ENCODE measurements at places on chromosomes 2 and 18.

GRCh38 chr18:55780586-55781071 lies 192.6 kb upstream of the TCF4 start:
- H3K4me3 ChIP-seq = no peak overlapping the region
- no peak overlapping the region for H3K27ac ChIP-seq
- H3K27me3 ChIP-seq = peaks cover 56% of the 10 kb centered on the region
- H3K4me1 ChIP-seq = peaks cover 12% of the 10 kb centered on the region

GRCh38 chr18:49898421-49898820 lies 85.1 kb upstream of the ACAA2 start:
- H3K27me3 ChIP-seq = no peaks in the 10 kb centered on the region
- no peak overlapping the region for H3K27ac ChIP-seq
- H3K4me3 ChIP-seq = no peak overlapping the region
- no peaks in the 10 kb centered on the region for H3K36me3 ChIP-seq
- DNase-seq = peak; percentile 69

DNA sequence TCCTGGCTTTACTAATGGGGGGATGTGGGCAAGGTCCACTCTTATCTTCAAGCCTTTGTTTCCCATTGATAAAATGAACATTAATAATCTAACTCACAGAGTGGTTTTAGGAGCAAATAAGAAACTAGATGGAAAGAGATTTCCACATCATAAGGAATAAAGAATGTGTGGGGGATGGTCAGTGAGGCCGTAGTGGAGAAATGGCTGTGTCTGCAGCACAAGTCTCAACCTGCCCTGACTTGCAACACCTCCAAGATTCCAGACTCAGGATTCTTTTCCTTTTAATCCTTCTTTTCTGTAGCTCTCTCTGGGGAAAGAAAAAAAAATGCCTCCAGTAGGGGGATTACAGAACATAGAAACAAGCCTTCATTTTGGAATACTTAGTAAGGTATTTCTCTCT lies 124.2 kb upstream of the MEX3C start:
- no peak overlapping the region for H3K27ac ChIP-seq
- H3K4me3 ChIP-seq = no peak overlapping the region
- no peaks in the 10 kb centered on the region for H3K4me1 ChIP-seq
- H3K27me3 ChIP-seq = peaks cover 3% of the 10 kb centered on the region
- DNase-seq = no peak

GRCh38 chr18:11666176-11666575 lies 22.9 kb upstream of the GNAL start:
- H3K36me3 ChIP-seq = no peaks in the 10 kb centered on the region
- H3K27me3 ChIP-seq = peaks cover 2% of the 10 kb centered on the region
- H3K27ac ChIP-seq = no peak overlapping the region
- H3K4me3 ChIP-seq = no peak overlapping the region

- DNase-seq = no peak
- H3K4me3 ChIP-seq = no peak overlapping the region
- no peak overlapping the region for H3K27ac ChIP-seq
- peaks cover 5% of the 10 kb centered on the region for H3K4me1 ChIP-seq
- peaks cover 44% of the 10 kb centered on the region for H3K27me3 ChIP-seq
- H3K36me3 ChIP-seq = no peaks in the 10 kb centered on the region
Observed at GRCh38 chr18:78972385-78972918, 7.2 kb upstream of the SALL3 start.

DNA sequence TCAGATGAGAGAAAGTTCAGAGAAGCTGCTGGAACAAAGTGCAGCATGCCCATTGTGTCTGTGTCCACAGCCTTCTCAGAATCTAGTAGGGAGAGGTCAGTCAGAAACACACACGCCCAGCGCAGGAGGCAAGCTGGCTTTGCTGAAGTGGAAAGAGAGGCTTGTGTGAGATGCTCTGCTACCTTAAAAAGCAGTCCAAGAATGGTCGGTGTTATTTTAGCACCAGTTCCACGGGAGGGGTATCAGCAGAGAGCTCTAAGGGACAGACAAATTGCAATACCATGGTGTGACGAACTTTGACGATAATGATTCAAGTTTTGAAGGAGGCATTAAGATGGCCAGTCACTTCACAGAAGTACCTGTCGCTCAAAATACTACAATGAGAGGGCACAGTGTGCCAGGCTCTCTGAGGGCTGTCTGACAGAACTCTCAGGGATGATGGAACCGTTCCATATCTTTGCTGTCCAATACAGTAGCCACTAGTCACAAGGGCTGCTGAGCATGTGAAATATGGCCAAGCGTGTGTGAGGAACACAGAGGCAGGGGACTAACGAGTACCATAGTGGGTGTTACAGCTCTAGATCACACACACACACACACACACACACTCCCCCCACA lies 237.5 kb upstream of the TMEM200C start:
- no peaks in the 10 kb centered on the region for H3K36me3 ChIP-seq
- no peaks in the 10 kb centered on the region for H3K4me1 ChIP-seq
- no peak overlapping the region for H3K4me3 ChIP-seq
- no peaks in the 10 kb centered on the region for H3K27me3 ChIP-seq
- H3K27ac ChIP-seq = no peak overlapping the region
- no peak for DNase-seq

DNA sequence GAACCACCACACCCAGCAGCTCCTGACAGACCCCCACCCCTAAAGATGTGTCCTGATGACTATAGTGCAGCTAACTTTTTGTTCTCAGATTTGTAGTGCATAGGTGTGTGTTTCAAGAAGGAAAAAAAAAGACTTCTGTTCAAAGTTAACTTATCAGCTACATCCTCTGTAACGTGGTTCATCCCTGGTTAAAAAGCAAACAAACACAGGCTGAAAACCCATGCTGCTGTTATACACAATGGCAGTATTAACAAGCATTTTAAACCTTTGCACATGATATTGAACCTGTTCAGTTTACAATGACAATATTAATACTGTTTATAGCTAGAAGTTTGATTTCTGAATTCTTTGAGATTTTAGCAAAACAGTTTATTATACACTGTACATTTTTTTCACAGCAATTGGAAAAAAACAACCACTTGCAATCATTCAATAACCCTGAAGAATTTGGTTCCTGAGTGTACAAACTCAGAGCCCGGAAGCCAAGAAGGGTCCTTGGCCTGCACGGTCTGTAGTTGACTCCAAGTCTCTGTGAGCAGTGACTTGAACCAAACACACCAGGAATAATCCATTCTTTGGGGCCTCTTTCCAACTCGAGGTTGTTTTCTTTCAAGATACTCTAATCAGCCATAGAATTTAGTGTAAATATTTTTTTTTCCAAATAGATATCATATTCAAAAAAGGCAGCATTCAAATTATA lies 153.2 kb upstream of the MAPRE2 start:
- peaks cover 2% of the 10 kb centered on the region for H3K4me1 ChIP-seq
- no peak overlapping the region for H3K4me3 ChIP-seq
- H3K27ac ChIP-seq = no peak overlapping the region
- no peaks in the 10 kb centered on the region for H3K36me3 ChIP-seq
- H3K27me3 ChIP-seq = no peaks in the 10 kb centered on the region

- peaks cover 29% of the 10 kb centered on the region for H3K36me3 ChIP-seq
- H3K27ac ChIP-seq = no peak overlapping the region
- DNase-seq = no peak
- no peaks in the 10 kb centered on the region for H3K4me1 ChIP-seq
- no peaks in the 10 kb centered on the region for H3K27me3 ChIP-seq
- no peak overlapping the region for H3K4me3 ChIP-seq
Observed at GRCh38 chr18:70028084-70028483, 80.4 kb upstream of the CD226 start.

DNA sequence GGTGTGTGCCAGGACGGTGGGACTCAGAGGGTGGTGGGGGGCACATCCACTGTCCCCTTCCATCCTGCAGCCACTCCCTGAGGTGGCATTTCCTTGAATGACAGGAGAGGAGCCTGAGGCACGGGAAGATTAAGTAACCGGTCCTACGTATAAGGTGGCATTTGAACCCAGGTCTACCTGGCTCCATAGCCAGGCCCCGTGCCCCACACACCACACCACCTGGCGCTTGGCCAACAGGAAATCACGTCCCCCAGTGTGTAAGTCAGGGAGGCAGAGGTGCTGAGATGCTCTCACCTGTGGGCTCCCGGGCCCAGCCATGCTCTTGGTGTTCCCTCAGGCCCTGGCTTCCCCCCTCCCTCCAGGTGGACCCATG lies 53.7 kb downstream of the HPCAL1 start:
- no peak overlapping the region for H3K4me3 ChIP-seq
- peaks cover 16% of the 10 kb centered on the region for H3K36me3 ChIP-seq
- no peaks in the 10 kb centered on the region for H3K27me3 ChIP-seq
- H3K27ac ChIP-seq = no peak overlapping the region
- peaks cover 13% of the 10 kb centered on the region for H3K4me1 ChIP-seq

GRCh38 chr2:69269330-69269729 lies 117.7 kb downstream of the GFPT1 start:
- no peak for DNase-seq
- no peak overlapping the region for H3K27ac ChIP-seq
- H3K4me3 ChIP-seq = no peak overlapping the region

DNA sequence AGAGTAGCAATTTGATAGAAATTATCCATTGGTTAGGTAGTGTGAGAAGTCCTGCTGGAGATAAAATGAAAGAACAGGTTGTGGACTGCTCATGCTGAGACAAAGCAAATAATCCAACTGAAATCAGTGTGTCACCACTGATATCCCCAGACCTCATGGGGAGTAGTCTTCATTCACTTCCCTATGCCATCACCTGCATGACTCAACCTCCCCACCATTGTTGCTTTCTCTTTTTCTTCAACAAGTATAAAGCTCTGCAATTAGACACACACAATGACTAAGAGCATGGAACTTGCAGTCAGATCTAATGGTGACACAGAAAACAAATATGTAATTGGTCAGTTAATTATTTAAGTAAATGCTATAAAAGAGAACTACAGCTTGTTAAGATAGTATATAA lies 475.3 kb downstream of the RIT2 start:
- H3K36me3 ChIP-seq = no peaks in the 10 kb centered on the region
- no peak overlapping the region for H3K27ac ChIP-seq
- no peak for DNase-seq

DNA sequence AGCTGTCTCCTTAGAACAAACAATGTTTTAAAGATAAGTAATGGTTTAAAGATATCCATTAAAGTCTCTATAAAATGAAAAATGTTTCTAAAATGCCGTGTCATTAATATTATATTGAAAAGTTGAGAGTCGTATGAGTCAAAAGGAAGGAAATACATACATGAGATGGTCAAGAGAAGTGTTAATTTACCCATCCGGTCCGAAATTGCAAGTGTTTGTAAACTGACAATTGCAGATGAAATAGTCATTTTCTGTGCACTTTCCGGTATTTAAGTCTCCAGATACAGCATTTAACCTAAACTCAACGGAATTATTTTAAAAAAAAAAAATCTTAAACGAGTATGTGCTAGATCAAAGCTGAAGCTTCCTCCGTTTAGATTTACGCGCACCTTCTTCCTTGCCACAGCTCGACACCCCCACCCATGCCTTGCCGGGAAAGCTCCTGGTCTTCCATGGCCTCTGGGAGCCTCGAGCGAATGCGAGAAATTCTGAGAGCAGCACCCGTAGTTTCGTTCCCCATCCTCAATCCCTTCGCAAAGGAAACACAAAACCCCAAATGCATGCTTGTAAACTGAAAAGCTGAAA lies 1.8 kb downstream of the DSC3 start:
- H3K4me1 ChIP-seq = no peaks in the 10 kb centered on the region
- no peak for DNase-seq
- H3K36me3 ChIP-seq = no peaks in the 10 kb centered on the region
- H3K27me3 ChIP-seq = peaks cover 38% of the 10 kb centered on the region

- no peak overlapping the region for H3K27ac ChIP-seq
- no peaks in the 10 kb centered on the region for H3K4me1 ChIP-seq
- DNase-seq = no peak
- H3K4me3 ChIP-seq = no peak overlapping the region
- H3K27me3 ChIP-seq = no peaks in the 10 kb centered on the region
- no peaks in the 10 kb centered on the region for H3K36me3 ChIP-seq
Observed at GRCh38 chr2:523698-524270, 153.4 kb downstream of the TMEM18 start.

GRCh38 chr18:76255070-76255683 lies 239.9 kb downstream of the ZNF516 start:
- peaks cover 2% of the 10 kb centered on the region for H3K27me3 ChIP-seq
- no peak overlapping the region for H3K27ac ChIP-seq
- DNase-seq = no peak
- H3K36me3 ChIP-seq = no peaks in the 10 kb centered on the region
- H3K4me1 ChIP-seq = no peaks in the 10 kb centered on the region

DNA sequence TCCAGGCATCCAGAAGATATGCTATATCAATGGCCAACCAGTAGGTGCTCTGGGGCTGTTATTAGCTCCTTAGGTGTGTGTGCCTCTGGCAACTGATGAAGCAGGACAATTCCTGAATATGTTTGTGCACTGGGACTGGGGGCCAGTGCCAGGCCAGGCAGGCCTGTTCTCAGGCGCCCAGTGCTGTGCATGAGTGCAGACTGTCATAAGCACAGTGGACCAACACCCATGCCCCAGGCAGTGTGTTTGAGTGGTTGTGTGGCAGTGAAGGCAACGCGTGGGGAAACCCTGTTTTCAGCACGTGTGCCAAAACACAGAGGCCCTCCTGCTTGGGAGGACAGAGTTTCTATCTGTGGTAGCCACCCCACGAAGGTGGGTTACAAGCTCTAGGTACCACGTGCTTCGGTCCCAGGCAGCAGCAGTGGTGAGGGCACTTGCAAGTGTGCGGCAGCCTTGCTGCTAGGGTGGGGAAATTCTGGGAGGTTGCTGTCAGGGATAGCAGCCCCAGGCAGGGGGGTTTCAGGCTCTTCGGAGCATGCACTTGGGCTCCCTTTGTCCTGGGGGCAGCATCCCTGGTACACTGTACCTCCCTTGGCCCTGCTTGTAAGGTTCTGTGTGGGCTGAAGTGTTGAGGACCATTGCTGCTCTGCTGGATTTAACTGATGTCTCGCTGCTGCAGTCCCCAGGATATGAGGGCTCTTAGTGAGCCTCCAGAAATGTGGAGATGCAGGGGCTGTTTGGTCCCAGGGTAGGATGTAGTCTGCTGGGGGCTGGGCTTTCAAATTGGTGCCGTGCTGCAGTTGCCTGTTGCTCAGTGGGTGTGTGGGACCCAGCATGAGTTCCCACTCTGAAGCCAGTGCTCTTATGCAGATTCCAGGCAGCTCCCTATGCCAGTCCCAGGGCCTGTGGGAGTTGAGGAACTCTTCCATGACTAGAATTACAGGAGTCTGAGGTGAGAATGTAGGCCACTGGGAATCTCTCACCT lies 280.9 kb downstream of the RPRM start:
- H3K4me1 ChIP-seq = no peaks in the 10 kb centered on the region
- H3K27ac ChIP-seq = no peak overlapping the region
- H3K4me3 ChIP-seq = no peak overlapping the region
- H3K36me3 ChIP-seq = no peaks in the 10 kb centered on the region
